ENCODE measurements at places on chromosomes 11 and 22. TPM values are rescaled to one million over a fixed set of nuclear protein-coding genes. Genes with fewer than 3 reads are reported as not detected.

The TXNRD2 gene
- total RNA-seq: 47.0 TPM

DNA sequence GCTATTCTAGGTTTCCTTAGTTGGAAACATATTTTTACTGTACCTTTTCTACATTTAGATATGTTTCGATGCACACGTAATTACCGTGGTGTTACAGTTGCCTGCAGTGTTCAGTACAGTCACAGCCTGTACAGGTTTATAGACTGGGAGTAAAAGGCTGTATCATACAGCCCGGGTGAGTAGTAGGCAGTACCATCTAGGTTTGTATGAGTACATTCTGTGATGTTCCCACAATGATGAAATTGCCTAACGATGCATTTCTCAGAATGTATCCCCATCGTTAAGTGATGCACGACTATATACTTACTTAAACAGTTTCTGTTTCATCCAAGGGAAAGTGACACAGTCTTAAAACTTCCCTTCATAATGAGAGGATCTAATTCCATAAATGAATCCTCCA, 13.1 kb upstream of the THY1 start:
- DNase-seq: no peak

DNA sequence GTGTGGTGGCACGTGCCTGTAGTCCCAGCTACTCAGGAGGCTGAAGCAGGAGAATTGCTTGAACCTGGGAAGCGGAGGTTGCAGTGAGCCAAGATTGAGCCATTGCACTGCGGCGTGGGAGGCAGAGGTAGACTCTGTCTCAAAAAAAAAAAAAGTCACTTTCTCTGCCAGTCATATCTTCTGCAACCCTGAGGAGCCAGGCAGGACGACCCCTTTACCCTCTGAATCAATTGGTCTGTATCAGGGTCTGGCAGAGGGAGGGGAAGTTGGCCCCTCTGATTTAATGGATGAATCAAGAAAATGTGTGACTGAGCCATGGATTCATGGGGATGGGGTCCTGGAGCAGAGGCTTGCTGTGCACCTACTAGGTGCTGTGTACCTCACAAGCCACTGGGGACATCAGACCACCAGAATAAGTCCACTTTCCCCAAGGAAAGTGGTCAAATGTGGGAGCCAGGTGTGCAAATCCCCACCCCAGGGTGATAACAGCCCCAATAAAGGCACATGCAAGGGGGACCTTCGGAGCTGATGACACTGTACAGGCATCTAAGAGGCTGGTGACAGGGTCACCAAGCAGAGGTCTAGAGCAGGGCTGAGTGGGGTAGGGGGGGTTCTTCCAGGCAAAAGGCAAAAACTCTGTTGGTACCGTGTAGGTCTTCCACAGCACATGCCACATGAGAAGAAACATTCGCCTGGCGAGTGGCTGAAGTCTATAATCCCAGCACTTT, 29.0 kb downstream of the TXN2 start:
- no peak for DNase-seq

DNA sequence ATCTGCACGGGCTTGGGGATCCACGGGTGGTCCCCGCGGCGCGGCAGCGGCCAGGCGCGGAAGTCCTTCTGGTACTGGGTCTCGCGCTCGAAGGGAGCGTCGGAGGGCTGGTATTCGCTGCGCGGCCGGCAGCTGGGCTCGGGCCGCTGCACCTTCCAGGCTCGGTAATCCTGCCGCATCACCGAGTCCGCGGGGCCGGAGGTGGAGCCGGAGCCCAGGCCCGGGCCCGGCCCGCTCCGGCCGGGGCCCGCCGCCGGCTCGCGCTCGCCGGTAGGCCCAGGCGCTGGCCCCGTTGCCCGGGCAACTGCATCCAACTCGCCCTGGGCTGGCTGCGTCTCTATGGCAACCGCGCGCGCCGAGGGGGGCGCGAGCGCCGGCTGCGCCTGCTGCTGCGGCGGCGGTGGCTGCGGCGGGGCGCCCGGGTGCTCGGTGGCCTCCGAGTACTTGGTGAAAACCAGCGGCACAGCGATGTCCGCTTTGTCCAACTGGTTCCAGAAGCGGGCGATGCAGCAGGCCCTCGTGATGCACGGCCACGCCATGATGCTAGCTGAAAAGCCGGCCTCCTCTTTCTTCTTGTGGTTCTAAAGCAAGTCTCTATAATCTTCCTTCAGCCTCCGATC, 897 bp downstream of the MAP6 start:
- DNase-seq: peak; percentile 85

GRCh38 chr11:34599406-34599945, 21.4 kb upstream of the EHF start:
- DNase-seq: peak; percentile 73

DNA sequence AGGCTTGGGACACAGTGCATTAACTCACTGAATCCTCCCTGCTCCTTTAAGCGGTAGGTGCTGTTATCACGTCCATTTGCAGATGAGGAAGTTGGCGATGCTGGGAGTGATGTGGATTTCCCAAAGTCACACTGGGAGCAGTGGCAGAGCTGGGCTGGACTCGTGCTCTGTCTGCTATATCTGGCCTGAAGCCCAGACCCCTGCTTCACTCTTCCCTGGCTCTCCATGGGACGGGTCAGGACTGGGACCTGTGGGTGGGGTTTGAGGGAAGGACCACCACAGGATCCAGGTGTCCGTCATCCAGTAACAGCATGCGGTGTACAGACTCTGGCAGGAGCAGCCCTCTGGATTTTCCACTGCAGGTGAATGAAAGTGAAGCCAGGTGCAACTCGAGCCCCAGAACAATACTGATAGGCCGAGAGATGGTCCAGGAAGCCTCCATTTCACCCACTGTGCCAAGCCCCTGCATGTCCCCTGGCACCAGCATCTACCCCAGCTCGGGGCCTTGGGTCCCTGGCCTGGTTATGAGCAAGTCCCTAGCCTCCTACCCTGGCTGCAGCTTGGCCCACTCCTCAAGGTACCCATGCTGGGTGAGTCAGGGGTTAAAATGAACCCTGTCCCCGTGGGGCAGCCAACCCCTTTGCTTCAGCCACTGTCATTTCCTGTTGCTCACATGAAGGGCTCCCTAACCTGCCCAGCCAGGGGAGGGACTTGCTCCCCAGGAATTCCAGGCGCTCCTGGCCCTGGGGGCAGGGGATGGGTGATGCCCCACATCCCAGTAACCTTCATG, 4.2 kb downstream of the USP2 start:
- DNase-seq: no peak

- peak; percentile 85 for DNase-seq
Measured at GRCh38 chr22:24247564-24248344, 2.9 kb upstream of the GGT5 start.

The IGLL1 gene
- not detected for total RNA-seq

DNA sequence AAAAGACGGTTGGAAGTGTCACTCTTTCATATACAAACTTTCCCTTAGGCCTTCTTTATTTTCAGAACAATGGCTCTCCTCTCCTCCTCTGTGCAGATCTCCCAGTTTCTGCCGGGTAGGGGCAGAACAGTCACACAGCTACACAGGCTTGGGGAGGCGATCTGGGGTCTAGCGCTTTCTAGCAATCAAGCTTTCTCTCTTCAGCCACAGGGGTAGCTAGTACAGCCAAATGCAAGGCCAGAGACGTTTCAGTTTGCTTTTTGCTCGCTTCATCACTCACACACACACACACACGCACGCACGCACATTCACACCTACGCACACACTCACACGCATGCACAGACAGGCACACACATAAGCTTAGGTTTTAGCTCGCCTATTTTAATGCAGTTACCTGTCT, 104.3 kb downstream of the SPATA19 start:
- no peak for DNase-seq

The OR5P2 gene
- total RNA-seq: not detected

- no peak for DNase-seq
Measured at GRCh38 chr11:10349281-10349665, 44.4 kb downstream of the ADM start.

DNA sequence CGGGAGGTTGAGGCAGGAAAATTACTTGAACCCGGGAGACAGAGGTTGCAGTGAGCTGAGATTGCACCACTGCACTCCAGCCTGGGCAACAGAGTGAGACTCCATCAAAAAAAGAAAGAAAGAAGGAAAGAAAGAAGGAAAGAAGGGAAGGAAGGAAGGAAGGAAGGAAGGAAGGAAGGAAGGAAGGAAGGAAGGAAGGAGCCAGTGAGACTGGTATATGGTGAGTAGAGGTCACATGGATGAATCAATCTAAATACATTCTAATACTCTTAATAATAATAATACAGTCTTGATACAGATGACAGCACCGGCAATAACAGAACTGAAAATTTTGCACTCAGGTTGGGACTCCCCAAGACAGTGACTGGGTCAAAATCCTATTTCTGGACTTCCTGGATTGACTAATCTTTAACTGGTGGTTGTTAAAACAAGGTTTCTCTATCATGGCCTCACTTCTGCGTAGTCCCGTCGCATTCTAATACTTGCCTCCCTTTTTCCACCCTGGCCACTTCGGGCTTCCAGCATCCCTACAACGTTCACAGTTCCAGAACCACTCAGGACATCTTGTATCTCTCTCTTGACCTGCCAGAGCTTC, 53.5 kb upstream of the EIF3M start:
- DNase-seq: no peak

The DGAT2 gene
- 75.8 TPM for total RNA-seq

The CAPN5 gene
- 21.2 TPM for total RNA-seq

- peak; percentile 95 for DNase-seq
Measured at GRCh38 chr11:2930704-2931419, 1.6 kb upstream of the PHLDA2 start.

The APOL4 gene
- total RNA-seq: not detected

DNA sequence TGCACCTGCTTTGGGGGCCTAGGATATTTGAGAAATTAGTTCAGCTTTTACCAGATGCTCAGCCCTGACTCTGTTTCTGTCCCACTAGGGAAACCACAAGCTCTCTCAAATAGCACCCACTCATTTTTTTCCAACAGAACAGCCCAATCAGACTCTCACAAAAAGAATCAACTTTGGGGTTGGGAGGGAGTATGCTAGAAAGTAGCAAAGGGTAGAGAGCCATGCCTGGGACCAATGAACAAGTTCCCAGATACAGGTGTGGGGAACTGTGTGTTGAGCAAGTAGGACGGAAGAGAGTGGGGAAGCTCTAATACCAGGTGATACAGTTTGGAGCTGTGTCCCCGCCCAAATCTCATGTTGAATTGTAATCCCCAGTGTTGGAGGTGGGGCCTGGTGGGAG, 41.1 kb downstream of the TRIM66 start:
- DNase-seq: no peak

The XKR3 gene
- total RNA-seq: not detected

GRCh38 chr11:83537131-83537610, 251.0 kb upstream of the CCDC90B start:
- no peak for DNase-seq

The EHF gene
- 0.21 TPM for total RNA-seq

- DNase-seq: no peak
Measured at GRCh38 chr11:134759274-134759673, 347.2 kb upstream of the B3GAT1 start.

DNA sequence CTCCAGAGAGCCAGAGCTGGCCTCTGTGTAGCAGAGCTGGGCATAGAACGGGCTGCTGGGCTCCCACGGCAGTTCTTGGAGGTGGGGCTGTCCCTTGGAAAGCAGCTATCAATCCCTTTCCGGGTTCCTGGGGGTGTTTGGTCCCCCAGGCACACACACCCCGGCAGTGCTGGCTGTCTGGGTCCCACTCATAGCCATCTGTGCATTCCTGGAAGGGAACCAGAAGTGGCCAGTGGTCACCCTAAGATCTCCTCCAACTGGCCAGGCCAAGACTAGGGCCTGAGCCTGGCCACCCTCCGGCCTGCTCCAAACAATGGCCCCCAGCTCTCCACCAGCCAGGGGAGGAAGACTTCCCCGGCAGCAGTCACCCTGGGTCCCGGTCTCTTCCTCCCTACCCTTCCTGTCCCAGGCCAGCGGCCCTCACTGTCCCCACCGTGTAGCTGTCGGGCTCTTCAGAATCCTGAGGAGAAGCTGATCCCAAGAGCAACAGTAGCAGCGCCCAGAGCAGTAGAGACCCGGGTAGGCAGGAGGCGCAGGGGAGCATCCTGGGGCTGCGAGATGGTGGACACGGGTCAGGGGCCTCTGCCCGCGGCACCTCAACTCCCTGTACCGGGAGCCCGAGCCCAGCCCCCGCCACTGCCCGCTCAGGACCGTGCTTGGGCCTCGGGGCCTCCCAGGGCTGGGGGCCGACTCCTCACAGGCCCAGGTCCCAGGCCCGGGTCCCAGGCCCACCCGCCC, 620 bp downstream of the EFEMP2 start:
- DNase-seq: no peak

GRCh38 chr11:57983191-57983590, 40.5 kb upstream of the OR9Q1 start:
- no peak for DNase-seq

The CCDC86 gene
- 63.8 TPM for total RNA-seq

- peak; percentile 60 for DNase-seq
Measured at GRCh38 chr22:30969532-30970355, 679 bp downstream of the TUG1 start.

DNA sequence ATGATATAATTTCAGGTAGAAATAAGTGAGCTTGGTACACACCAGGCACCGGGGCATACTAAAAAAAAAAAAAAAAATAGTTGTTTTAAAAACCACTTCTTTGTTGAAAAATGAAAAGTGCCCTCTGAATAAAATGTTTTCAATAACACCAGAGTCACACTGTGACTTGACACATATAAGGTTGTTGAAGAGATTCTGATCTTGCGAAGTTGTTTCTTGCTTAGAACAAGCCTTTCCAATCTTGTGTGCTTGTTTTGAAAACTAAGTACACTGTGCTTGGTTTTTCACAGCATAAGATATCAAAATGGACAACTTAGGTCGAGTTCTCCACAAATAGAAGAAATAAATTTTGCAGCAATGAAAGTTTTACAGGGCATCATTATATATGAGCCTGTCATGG, 17.0 kb downstream of the PDGFD start:
- DNase-seq: no peak

GRCh38 chr11:120254788-120255518, 15.0 kb downstream of the POU2F3 start:
- DNase-seq: no peak

The CRYAB gene
- 1.1 TPM for total RNA-seq

DNA sequence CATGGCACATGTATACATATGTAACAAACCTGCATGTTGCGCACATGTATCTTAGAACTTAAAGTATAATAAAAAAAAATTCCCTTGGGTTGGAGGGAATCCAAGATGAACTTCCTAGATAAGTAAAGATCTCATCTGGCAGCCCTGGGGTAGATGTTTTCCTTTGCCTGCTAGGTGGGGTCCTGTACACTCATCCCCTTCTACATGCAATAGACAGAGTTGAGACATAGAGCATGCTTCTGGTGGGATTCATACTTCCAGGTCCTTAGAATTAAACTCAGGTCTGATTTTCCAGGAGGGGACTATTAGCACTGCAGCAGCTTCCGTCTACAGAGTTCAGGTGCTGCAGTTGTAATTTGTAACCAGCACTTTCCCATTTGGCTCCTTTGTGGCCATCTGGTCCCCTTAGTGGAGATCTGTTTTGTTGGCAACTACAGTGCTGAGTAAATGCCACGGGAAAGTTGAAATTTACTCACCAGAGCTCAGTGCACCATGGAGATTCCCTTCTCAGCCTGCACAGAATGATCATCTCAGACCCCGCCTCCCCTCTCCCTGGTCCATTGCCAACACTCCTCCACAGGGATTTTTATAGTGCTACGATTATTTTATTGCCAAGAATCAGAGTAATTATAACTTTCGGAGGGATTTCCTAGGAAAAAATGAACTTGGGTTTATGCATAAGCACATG, 220.1 kb upstream of the E2F8 start:
- no peak for DNase-seq

GRCh38 chr11:71249301-71249700, 3.1 kb downstream of the SHANK2 start:
- no peak for DNase-seq
